ENCODE measurements at places on chromosomes 11 and 22.

GRCh38 chr11:68042219-68043028 is 3.6 kb downstream of the TCIRG1 start:
- DNase-seq, result no peak

GRCh38 chr11:69078930-69079605 is 30.3 kb downstream of the TPCN2 start:
- no peak for DNase-seq

DNA sequence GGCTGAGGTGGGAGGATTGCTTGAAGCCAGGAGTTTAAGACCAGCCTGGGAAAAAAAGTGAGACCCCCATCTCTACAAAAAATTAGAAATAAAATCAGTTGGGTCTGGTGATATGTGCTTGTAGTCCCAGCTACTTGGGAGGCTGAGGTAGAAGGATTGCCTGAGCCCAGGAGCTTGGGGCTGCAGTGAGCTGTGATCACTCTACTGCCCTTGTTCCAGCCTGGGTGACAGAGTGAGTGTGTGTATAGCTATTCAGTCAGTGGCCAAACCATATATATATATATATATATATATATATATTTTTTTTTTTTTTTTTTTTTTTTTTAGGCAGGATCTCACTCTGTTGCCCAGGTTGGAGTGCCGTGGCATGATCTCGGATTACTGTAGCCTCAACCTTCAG is 24.5 kb downstream of the ADM start:
- no peak for DNase-seq

DNA sequence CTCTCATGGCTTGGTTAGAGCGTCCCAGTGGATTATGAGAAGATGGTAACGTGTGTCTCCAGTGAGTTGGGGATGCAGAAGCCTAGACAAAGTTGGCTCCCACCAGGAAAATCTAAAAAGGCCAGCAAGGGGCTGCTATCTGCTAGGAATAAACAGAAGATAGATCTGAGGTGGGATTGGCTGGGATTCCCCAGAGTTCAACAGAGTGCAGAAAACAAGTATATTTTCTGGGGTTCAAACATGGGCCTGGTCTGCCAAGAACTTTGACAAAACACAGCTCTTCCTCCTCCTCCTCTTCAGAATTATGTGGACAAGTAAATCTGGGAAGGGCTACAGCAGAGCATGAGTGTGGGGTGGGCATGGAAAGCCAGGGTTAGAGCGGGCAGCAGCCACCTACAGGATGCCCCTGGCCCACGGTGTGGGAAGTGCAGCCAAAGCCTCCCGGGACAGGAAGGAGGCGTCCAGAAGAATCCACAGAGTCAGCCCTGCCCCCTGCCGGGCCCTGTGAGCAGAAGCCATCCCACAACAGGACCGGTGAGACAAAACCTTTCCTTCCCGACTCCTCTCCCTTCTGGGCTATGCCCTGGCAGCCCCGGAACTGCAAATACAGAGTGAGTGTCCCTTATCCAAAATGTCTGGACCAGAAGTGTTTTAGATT is 67.1 kb downstream of the CD82 start:
- no peak for DNase-seq

GRCh38 chr11:131538322-131538721 is 167.9 kb downstream of the NTM start:
- DNase-seq, result no peak

DNA sequence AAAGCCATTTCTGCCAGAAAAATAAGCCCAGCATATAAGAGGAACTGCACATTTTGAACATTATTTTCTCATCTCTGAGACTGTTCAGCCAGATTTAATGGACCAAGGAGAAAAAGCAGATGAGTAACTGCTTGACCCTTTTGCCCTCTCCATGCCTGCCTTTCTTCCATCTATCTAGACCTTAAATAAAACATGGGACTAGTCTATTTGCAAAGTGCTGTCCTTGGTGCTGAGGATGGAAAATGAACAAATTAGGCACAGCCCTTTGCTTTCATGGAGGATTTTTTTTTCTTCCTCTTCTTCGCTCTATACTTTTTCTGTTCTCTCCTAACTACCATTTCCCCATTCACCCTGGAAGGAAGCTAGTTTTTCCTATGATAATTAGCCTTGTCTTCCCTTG is 361.3 kb downstream of the GRM5 start:
- DNase-seq, result no peak

- peak; percentile 59 for DNase-seq
These were observed 9.1 kb upstream of the CLCF1 start for GRCh38 chr11:67382276-67383136.

DNA sequence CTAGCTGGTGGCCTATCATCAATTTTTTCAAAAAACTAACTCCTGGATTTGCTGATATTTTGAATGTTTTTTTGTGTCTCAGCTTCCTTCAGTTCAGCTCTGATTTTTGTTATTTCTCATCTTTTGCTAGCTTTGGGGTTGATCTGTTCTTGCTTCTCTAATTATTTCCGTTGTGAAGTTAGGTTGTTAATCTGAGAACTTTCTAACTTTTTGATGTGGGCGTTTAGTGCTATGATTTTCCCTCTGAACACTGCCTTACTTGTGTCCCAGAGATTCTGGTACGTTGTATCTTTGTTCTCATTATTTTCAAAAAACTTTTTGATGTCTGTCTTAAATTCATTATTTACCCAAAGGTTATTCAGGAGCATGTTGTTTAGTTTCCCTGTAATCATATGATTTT is 19.1 kb downstream of the NARS2 start:
- no peak for DNase-seq

DNA sequence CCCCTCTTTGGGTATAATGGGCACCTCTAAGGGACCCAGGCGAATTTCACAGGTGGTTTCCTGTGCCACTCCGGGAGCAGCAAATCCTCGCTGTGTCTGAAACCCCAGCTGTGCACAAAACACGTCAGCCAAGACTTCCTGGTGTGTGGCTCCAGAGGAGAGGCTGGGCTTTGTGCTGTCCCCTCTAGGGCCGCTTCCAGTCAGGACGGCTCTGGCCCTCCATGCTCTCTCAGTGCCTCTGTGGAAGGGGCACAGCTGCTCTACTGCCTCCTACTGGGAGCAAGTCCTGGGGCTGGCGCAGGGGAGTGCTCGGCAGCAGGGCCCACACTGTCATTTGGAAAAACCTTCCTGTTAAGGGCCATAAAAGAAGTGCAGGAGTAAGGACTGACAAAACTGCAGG is 23.7 kb upstream of the ARFGAP3 start:
- DNase-seq, result no peak

- DNase-seq, result no peak
These were observed 118.5 kb upstream of the APOA1 start for GRCh38 chr11:116955949-116956348.

- no peak for DNase-seq
These were observed 78.0 kb downstream of the MYEOV start for GRCh38 chr11:69371731-69372588.

GRCh38 chr11:111366560-111367410 is 12.3 kb downstream of the POU2AF1 start:
- no peak for DNase-seq

GRCh38 chr11:57657194-57658022 is at the start of gene CLP1:
CLP1 (plus strand) TSS chr11:57657762; CDS start chr11:57659477, 1,715 bp downstream.
- DNase-seq, result peak; percentile 97

DNA sequence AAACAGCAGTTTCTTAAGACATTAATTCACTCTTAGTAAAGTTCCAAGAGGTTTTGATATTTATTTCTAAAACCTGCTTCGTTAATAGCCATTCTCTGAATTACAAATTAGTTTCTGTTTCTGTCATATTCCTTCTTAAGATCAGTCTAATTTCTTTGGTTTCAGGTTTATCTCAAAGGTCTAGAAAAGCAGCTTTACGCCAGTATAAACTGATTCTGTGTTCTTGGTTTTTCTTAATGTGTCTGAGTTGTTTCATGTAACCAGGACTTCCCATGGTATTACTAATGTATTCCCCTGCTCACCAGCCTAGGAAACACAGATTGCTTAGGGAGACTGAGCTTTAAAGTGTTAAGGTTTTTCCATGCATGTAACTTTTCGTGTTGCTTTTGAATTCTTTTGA is 6.8 kb upstream of the ACY3 start:
- DNase-seq, result no peak

DNA sequence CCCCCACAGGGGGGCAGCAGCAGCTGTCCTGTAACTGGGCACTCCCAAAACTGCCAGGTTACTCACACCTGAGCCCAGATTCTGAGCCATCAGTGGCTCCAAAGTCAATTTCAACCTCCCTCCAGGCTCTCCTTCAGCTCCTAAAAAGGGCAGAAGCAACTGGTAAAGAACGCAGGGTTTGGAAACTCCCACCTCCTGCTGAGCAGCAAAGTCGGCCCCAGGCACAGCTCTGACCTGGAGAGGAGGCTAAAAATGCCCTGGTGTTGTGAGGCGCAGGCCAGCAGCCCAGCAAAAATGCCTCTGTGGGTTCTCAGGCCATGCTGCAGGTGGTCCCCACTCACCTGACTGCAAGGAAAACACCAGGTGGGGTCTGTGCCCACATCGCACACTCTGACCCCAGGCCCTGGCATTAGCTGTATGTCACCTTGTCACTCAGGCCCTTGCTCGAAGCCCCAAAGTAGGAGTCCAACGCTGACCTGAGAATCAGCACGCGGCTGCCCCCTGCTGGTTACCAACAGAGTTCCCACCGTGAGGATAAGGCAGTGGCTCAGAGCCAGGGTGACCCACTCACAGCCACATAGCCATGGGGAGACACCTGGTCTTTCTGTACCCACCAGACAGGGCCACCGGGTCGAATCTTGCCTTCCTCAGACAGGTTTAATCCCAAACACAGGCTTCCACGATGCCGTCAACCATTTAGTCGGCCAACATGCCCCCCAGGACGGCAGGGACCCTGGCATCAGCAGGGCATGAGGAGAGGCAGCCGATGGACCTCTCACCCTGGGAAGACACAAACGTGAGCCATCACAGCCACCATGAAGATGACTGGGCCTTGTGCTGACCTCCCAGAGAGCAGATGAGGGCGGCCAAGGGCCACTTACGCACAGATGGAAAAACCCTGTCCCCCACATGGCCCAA is 11.1 kb downstream of the POLR3H start:
- peak; percentile 18 for DNase-seq

GRCh38 chr11:114571712-114572111 is 12.0 kb upstream of the NXPE1 start:
- DNase-seq, result no peak

- no peak for DNase-seq
These were observed 569.9 kb downstream of the BUD13 start for GRCh38 chr11:116202922-116203321.

GRCh38 chr11:68767672-68768071 is 16.4 kb upstream of the TESMIN start:
- no peak for DNase-seq

- no peak for DNase-seq
These were observed 29.8 kb downstream of the TPCN2 start for GRCh38 chr11:69078508-69078907.

GRCh38 chr22:38462960-38463784 is 4.7 kb upstream of the KDELR3 start:
- no peak for DNase-seq

DNA sequence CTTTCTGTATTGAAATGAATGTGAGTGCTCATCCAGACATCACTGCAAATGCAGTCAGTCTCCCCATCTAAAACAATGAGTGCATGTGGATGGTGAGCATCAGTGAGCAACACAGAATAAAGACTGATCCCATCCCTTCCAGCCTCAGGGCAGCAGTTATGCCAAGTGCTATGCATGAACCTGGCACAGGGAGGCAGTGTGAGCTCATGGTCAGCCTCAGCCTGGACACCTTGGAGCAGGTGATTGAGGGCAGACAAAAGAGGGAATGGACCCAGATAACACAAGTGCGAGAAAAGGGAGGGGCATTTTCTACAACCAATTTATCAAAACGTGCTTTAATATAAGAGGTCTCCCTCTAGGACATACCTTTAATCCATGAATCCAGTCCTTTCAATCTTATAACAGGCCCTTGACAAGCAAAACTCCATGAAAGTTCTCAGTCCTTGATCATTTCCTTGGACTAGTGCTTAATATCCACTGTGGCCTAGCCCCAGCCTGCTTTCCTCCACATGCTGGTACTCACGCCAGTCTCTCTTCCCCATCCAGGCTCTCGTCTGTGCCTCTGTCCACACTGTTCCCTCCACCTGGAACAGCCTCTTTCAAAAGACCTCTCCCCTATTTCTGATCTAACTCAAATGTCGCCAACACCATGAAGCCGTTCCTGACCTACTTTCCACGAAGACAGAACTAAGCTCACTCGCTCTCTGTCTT is 50.5 kb upstream of the LRRC55 start:
- DNase-seq, result no peak

- peak; percentile 58 for DNase-seq
These were observed 8.4 kb upstream of the SLC2A11 start for GRCh38 chr22:23849009-23850006.

- no peak for DNase-seq
These were observed 688 bp downstream of the SERPING1 start for GRCh38 chr11:57597916-57598830.

DNA sequence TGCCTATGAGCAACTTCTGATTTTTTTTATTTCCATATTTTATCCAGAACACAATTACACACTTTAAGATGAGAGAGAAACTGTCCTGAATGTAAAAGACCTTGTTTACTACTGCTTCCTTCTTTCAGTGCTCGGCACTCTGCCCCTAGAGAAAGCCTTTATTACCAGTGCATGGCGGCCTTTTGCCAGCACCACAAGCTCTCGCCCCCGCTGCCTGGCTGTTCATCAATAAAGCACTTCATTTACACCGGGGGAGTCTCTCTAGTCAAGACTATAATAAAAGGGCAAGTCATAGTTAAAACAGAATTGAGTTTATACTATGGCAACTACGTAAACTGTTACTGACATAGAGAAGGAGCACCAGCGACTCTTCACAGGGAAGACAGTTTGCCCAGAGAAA is 259.5 kb downstream of the CADM1 start:
- DNase-seq, result no peak

GRCh38 chr22:40261783-40262182 is 84.1 kb downstream of the TNRC6B start:
- no peak for DNase-seq

DNA sequence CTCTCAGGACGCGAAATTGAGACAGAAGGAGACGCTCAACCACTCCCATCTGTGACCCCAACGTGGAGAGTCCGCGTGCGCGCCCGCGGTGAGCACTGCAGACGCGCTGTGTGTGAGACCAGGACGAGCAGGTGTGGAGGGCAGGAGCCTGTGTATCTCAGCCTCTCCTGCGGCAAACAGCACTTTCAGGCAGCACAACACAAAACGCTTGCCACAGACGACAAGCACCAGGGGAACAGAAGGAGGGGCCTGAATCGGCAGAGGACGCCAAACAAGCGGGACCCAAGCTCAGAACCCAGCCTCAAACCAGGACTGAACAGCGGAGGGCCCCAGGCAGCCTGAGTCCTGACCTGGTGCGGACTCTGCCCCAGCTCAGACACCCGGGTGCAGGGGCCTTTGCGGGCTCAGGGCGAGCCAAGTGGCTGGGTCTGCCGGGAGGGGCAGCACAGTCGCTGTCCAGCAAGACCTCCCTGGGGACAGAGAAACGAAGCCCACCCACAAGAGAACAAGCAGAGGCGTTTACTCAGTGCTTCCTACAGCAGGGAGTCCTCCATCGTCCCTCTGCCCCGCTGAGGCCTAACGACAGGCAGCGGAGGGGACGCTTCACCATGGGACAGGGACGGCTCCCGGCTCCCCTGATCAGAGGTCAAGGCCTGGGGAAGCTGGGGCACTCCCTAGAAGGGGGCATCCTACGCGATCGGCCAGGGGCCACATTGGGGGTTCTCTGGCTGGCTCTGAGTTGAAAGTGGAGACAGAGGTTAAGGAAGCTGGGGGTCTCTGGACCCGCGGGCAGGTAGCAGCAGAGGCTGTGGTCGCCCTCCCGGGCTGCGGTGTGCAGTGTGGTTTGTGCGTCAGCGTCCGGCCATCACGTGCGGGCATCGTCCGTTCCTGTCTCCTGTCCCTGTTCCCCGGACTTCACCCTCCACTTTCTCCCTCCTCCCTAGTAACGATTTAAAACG is 560.8 kb downstream of the BRD1 start:
- DNase-seq, result no peak

GRCh38 chr11:2091786-2092463 is 47.3 kb downstream of the IGF2 start:
- DNase-seq, result no peak
